ENCODE measurements at places on chromosomes 12 and 14.

GRCh38 chr14:82410064-82410463 lies 876.4 kb upstream of the SEL1L start:
- DNase-seq: no peak

- peak; percentile 89 for DNase-seq
These were observed 1.3 kb downstream of the GPR137C start for GRCh38 chr14:52553671-52554575.

DNA sequence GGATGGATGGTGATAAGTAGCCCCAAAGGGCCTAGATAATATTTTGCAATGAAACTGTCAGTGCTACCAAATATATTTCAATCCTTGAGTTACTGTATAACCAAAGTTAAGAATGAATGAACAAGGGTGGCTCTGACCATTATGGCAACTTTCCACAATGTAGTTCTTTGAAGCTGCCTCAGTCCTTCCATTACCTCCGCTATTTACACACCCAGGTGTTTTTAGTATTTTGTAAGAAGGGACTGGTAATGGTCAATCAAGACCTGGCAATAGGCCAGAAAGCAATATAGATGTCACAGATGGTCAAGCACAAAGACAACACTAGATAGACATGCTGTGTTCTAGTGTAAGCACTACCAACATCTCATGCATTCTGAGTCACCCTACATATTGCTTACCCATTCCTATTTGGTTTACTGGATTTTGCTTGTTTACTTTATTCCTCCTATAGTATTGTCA lies 16.3 kb downstream of the DUSP16 start:
- no peak for DNase-seq

DNA sequence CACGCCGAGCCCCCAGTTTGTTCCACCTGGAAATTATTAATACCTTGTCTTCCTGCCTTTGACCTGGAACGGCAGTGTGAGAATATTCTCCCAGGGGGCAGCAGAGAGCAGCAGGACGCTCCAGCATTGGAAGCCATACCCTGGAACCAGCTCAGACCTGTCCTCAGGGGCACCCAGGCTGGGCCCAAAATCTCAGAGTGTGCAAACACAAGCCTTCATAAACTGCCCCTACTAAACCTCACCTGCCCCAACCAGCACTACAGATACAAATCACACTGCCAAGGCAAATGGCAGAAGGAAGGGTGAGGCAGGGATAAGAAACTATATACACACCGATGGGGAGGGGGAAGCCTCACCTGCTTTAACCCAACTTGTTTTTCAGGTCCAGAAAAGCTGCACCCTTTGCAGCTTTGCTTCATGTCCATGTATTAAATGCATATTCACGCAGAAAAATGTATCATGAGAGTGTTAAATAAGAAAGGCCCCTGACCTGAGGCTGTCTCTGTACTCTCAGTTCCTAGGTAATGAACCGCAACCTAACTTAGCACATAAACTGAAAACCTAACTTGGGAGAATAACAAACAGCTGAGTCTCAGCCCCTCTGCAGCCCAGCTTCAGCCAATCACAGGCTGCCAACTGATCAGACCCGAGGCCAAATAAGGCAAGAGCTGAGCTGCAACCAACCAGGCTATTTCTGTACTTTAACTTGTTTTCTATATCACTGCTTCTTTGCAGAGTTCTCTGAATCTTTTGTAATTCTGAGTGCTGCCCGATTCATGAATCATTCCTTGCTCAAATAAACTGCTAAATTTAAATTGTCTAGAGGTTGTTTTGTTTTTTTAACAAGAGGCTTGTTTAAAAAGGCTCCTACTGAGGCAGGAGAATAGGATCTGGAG lies 130.1 kb downstream of the SPTSSA start:
- peak; percentile 70 for DNase-seq

DNA sequence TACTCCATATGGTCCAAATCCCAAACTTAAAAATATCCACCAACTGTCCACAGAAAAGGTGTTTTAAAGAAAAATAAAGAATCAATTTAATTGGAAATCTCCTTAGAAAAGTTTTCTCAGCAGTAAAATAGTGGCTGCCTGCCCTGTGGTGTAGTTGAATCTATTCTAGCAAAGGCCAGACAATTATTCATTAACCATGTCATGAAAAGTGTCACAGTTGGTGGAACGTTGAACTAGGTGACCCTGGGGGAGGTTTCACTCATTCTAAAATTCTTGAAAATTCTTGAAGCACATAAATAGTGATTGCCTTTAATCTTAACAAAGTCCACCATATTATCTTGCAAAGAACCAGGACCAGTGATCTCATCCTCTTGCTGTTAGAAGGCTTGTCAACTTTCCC lies 78.4 kb upstream of the GZMB start:
- no peak for DNase-seq

DNA sequence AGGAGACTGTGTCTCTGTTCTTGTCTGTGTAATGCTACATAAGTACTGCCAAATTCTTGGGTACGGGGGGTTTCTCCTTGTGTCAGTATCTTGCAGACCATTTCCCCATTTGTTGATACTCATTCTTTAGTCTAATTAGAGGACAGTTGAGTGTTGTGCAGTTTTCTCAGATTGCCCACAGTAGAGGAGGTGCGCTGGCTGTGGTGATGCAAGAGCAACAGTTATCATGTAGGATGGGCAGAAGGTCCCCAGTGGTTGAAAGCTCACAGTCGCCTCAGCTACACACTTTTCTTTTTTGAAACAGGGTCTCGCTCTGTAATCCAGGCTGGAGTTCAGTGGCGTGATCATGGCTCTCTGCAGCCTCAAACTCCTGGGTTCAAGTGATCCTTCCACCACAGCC lies 37.8 kb upstream of the ATP2A2 start:
- DNase-seq: no peak

- peak; percentile 64 for DNase-seq
These were observed 25.5 kb downstream of the SCARB1 start for GRCh38 chr12:124837958-124838803.

GRCh38 chr14:53599221-53599945 lies 357.2 kb downstream of the BMP4 start:
- no peak for DNase-seq

GRCh38 chr12:79141776-79142175 lies 277.2 kb downstream of the SYT1 start:
- no peak for DNase-seq

DNA sequence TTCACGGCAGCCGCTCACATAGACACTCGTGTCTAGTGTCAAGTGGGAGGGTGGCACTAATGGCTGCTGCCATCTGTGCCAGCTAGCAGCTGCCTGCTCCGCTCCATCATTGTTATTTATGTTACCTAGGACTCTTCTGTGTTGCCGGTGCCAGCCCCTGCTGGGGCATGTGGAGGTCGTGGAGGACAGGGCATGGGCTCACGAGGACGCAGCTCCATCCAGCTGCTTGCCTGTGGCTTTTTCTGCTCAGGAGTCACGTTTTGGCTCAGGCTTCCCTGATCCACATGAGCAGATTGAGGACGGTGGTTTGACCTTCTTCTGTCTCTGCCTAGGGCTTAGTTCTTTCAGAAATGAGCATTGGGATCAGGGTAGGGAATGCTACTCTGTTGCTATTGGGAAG lies 31.2 kb downstream of the TPCN1 start:
- no peak for DNase-seq

- DNase-seq: no peak
These were observed 386.4 kb upstream of the STXBP6 start for GRCh38 chr14:25436288-25436875.

- DNase-seq: no peak
These were observed 1.4 kb downstream of the BCL11B start for GRCh38 chr14:99270458-99271220.

GRCh38 chr12:92543359-92543758 lies 159.4 kb upstream of the PLEKHG7 start:
- no peak for DNase-seq

DNA sequence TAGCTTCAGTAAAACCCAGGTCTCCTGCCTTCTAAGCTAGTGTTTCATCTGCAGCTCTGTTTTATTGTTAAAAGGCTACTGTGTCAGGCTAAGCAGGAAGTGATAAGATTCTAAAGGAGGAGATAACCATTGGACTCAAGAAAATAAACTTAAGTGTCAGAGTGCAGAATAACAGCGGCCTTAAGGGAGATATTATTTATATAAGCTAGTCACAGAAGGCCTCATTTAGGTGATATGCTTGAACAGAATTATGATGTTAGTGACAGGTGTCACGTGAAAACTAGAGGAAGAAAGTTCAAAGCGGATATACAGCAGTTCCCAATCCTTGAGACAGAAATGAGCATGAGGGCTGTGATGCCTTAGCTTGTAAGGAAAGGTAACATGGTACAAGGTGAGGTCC lies 373.4 kb downstream of the FOXG1 start:
- DNase-seq: no peak

GRCh38 chr14:59026081-59026480 lies 162.4 kb upstream of the DAAM1 start:
- no peak for DNase-seq

- no peak for DNase-seq
These were observed 83.8 kb upstream of the PLEKHG7 start for GRCh38 chr12:92619026-92619425.

DNA sequence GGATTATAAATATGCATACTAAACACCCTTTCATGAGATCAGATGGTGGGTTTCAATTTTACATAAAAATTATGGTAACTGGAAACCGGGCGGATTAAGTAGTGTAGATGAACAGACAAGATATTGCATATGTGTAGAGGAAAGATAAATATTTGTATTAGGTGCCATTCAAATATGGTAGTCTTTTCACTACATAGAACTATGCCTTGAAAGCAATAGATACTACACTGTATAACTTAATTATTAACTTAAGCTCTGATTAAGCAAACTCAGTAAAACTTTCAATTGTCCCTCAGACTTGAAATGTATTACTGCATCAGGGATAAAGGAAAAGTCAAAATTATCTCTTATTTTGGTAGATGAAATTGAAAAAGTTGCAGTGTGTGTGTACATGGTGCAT lies 1.9 kb downstream of the PTPN21 start:
- DNase-seq: no peak

DNA sequence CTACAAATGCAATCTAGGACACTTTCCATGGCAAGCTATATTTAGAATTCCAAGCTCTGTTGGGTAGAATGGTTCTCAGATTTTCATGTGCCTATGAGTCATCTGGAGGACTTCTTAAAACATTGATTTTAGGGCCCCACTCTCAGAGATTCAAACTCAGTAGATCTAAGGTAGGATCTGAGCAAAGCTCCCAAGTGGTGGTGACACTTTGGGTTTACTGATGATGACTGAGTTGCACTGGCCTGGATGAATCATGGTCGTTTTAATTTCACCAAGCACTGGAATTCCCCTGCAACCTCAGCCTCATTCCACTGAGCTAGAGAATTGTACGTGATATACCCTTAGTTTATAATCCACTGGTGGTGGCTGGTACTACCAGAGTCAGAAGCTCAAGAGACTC lies 86.5 kb downstream of the PPM1H start:
- DNase-seq: no peak

DNA sequence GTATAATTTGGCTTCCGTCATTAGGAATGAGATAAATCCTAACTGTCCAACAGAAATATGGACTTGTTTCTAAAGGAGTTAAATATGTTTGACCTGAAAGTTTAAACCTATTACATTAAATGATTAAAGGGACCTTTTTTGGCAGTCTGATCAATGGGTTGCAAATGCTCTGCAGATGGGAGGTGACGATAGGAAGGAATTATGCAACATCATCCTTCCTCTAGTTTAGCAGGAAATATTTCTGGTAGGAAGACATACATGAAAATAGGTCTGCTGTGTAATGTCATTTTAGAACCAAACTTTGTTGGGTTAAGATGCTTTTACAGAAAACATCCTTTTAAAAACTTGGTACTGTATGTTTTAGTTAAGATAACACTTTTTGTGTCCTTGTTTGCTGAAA lies 2.6 kb downstream of the LRRC10 start:
- DNase-seq: no peak

GRCh38 chr12:132470397-132470796 lies 19.6 kb upstream of the FBRSL1 start:
- DNase-seq: no peak

DNA sequence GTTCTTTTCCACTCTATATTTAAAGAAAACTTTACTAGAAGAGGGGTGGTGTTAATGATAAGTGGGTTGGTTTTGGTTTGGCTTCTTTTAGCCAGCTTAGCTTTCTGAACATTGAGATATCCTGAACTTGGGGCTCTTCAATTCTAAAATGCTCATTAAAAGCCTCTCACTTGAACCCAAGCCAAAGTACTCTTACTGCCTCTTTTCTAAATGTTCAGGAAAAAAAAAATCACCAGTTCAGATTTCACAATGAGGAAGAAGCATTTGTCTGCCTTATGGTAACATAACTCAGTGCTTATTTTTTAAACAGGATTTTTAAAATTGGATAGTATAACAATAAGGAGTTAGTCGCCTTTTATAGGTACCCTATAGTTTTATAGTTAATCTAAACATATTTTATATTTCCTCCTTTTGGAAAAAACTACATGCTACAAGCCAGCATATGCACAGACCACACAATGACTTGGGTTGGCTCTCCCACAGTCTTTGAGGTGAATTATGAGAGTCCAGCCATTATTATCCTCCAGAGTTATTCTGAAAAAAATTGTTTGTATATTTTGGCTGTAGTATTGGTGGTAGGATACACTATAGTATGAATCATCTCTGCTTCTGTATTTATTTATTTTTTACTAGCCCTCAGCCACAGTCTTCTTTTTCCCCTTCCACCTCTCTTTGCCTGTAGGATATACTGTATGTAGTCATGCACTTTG lies 195.5 kb upstream of the TMPO start:
- no peak for DNase-seq

- DNase-seq: no peak
These were observed 148.0 kb upstream of the G2E3 start for GRCh38 chr14:30410986-30411385.

DNA sequence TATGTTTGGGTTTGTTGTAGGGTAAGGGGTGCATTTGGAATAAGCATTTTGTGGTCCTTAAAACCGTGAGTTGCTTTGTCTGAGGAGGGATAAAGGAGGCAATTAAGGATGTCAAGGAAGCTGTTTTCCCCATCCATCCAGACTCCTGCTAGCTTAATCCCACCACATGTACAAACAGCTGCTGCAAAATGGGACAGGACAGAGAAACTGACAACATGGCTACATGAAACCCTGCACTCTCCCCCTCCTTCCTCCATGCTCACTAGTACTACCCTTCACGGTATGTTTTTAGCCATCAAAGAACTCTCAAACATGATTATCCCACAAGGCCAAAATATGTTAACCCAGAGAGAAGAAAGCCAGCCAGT lies 20.6 kb downstream of the ST8SIA1 start:
- no peak for DNase-seq
